Stimulated activated CD4-positive, alpha-beta T cell treated with anti-CD3 and anti-CD28 coated beads, Interleukin-2, amount 100 ng/mL, for 24 hours (primary cell): ENCODE measurements at places on chromosomes 12 and 14.

DNA sequence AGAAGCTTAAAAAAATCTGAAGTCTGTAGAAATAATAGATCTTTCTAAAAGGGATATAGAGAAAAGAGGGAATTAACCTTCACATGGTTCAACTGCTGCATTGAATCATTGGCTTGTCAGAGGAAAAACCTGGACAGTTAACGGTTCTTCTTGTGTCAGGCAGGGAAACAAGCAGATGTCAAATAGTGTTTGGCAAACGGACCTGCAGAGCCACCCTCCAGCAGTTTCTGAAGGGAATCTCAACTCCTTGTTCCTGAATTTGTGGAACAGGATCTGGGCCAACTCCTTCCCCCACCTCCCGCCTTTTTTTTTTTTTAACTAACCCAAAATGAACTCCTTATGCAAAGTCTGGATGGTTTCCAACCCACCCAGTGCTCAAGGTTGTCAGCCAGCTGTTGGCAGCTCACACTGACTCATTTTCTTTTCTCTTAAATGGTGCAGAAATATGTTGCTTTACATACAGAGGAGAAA is 187.3 kb downstream of the CAND1 start:
- DNase-seq, result no peak

GRCh38 chr14:103558071-103558882 is 4.2 kb downstream of the BAG5 start:
- DNase-seq, result no peak

DNA sequence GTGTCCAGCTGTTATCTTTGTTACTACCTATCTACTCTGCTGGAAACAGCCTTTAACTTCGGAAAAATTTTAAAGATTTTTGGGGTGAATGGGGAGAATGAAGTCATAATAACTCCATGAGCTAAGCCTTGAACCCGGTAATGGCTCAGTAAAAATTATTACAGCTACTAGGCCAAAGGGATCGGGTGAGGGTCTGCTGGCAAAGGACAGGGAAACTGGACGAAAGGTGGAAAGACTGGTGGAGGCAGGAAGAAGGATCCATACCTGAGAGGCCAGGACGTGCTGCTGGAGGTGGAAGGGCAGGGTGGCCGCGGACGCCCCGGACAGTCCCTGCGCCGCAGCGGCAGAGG is 10.1 kb downstream of the TBX3 start:
- DNase-seq, result no peak

DNA sequence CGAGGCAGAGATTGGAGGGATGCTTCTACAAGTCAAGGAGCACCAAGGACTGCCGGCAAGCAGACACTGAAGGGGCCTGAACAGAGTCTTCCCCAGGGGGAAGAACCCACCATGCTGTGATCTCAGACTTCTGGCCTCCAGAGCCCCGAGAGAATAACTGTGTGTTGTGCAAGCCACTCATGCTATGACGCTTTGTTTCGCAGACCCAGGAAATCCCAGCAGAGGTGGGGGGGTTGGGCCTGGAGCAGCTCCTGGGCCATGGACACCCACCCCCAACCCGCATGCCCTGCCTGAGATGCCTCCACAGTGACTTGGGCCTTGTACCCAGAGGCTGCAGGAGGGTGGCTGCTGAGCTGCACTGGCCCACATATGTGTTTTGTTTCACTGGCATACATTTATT is 31.2 kb downstream of the ARL6IP4 start:
- no peak for DNase-seq

DNA sequence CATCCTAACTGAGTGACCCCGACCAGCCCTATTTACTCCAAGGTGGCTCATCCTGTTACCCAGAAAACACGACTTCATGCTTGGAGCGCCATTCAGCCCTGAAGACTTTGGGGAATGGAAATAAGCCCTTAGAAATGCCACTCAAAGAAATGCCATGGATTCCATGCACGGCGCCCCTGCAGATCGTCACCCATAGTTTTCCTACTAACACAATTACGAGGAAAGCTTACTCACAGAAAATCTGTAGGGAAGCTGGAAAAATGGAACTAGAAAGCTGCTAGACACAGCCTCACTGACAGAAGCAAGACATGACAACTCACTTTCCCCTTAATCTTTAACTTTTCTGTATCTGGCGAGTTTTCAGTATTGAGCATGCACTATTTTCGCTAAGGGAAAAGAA is 19.5 kb downstream of the NUAK1 start:
- DNase-seq, result no peak

DNA sequence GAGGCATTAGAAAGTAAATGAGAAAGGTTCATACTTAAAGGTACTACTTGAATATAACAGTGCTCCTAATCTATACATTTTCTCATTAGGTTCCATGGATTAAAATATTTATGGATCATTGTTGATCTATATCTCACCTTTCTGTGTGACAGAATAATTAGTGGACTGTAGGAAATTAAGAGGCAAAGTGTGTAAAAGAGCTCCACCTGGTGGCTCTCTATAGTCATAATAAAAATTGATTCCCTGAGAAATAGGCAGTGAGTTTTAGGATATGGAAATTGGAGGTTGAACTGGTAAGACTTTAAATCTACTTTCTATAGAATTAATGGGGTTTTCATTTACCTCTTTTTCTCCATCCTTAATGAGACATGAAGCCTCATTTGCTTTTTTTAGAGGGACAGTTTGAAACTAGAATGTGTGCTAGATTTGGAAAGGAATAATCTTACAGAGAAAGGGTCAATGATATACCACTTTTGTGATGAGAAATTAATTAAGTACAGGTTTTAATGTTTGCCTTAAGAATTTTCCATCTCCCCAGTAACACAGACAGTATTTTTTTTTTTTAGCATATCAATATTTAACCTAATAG is 11.8 kb upstream of the DERA start:
- no peak for DNase-seq

GRCh38 chr12:77031745-77032144 is 33.6 kb downstream of the E2F7 start:
- no peak for DNase-seq
